Activated gamma-delta T cell (primary cell): ENCODE measurements at places on chromosomes 11 and 22.

GRCh38 chr11:114281388-114281956 lies 14.7 kb upstream of the NNMT start:
- no peak for DNase-seq

DNA sequence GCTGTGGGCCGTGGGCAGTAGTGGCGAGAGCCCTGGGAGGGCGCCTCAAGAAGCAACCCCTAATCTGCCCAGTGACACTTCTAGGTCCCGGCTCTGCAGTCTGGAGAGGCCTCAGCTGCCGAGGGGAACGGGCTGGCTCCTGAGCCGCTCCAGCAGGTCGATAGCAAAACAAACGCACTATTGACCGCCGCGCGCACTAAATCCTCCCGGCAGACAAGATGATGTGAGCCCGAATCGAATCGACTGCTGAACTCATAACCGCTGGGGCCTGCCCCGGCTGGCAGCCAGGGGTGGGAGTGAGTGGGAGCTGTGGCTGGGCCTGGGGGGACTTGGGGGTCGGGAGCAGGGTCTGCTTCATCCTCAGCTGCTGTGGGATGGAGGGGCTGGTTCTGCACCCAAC lies 36.1 kb downstream of the FLRT1 start:
- DNase-seq = no peak

DNA sequence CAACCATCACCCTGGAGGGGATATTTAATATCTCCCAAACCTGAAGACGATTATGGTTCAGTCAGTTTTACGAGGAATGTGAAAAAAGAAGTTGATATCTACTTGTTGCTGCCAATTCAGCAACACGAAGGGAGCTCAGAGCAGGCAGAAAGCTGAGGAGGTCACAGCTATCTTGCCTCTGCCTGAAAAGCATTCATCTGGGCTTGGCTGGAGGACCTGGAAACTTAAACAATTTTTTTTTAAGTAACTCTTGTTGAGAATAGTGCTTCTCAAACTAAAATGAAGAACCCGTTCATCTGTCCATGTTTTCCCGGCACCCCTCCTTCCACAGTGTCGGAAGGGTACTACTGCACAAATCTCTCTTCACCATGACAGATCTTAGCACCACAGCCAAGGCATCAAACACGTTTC lies 98.9 kb downstream of the MICAL3 start:
- DNase-seq = no peak

DNA sequence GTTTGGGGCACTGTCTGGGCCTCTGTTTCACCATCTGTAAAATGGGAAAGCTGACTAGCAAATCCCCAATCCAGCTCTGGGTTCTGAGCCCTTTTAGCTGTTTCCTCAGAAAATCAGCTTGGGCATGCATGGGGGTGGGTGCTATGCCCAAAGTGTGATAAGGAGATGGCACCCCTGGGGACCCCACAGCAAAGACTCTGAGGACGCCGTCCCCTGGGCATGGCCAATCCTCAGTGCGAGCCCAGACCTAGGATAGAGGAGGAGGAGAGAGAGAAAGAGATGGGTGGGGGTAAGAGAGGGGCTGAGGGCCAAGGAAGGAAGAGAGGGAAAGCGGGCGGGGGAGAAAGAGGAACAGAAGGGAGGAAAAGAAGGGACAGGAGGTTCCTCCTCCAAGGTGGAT lies 31.8 kb downstream of the TPBGL start:
- no peak for DNase-seq

DNA sequence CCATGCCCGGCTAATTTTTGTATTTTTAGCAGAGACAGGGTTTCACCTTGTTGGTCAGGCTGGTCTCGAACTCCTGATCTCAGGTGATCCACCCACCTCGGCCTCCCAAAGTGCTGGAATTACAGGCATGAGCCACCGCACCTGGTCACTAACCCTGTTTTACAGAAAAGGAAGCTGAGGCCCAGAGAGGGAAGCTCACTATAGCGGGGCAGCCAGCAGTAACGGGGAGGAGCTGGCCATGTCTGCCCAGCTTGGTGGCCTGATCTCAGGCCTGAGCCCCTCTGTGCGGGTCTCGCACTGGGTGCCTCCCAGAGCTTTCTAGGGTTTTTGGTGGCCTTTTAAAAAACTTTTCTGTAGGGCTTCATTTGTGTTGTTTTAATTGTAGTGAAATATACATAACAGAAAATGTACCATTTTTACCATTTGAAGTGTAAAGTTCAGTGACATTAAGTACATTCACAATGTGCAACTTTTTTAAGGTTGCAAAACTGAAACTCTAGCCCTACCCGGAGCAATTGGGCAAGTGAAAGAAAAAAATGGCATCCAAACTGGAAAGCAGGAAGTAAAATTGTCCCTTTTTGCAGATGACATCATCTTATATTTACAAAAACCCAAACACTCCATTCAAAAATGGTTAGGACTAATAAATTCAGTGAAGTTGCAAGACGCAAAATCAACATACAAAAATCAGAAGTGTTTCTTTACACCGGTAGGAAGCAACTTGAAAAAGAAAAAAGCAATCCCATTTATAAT lies 14.5 kb upstream of the CYTH4 start:
- DNase-seq = no peak

DNA sequence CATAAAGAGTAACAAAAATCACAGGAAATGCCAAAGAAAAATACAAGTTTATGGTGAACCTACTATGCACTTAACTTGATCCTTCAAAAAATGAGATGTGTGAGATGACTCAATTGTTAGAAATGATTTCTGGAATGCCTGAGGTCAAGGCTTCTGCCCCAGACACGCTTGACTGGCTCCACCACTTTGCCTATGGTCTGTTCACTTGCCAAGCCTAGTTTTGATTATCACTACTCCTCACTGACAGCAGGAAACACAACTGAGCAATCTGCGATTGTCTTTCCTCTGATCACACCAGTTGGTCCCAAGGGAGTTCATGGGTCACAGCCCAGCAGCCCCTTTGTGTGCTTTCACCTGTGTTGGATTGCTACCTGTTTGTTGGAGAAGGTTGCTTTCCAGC lies 20.6 kb upstream of the PRDM10 start:
- DNase-seq = no peak

DNA sequence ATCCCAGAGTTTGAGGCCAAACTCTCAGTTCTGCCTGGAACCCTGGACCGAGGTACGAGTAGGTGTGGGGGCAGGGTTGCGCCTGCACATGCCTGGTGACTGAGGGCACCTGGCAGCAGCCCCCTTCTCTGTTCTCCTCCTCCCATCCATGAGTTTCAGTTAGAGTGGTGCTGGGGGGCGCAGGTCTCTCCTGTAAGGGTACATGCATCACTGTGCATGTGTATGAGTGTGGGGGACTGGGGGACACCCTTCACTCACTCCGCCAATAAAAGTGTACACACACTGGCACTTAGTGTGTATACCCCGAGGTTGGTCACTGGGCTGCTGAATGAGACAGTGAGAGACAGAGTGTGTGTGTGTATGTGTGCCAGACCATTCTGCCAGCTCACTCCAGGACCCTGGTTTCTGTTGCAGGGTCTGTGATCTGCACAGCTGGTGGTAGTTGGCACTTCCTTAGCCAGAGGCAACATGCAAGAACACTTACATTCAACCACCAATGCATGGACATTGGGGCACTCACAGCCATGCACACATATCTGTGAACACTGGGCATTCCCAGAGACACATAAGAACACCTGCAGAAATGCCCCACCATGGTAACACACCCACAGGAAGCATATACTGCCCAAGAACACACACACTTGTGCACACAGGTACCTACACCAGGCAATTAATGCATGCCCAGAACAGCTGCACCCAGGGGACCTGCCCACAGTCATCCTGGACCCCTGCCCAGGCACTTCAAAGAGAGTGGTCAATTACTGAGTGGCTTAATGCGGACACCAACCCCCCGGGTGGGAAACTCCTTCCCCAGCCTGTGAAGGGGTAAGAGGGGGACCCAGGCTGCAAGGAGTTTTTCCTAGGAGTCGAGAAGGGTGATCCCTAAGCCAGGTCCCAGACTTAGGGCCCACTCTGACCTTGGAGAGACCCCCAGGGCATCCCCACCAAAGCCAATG lies 1.2 kb upstream of the NRXN2 start:
- DNase-seq = no peak

GRCh38 chr11:128428935-128429334 lies 158.4 kb downstream of the ETS1 start:
- DNase-seq = no peak

- no peak for DNase-seq
These were observed 921 bp downstream of the C1QTNF5 start for GRCh38 chr11:119339589-119340334.

DNA sequence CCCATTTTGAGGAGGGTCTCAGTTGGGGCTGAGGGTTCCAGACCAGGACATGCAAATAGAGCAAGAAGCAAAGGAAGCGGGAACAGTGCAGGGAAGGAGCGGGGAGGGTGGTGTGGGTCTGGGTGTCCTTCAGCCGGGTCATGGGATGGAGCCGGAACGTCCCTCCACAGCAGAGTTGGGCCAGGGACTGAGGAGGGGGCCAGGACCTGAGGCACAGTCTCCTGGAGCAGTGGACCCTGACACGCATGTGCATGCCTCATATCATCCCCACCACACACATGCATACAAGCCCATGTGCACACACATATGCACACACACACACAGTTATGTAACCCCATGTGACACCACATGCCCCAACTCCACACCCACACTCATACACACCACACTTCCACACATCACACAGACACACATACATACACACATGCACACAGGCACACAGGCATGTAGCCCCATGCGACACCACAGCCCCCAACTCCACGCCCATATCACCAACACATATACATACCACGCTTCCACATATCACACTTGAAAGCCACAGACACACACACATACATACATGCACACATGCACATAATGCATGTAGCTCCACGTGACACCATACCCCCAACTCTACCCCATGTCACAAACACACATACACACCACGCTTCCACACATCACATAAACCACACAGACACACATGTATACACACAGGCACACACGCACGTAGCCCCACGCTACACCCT lies 1026.6 kb downstream of the BRD1 start:
- DNase-seq = no peak

DNA sequence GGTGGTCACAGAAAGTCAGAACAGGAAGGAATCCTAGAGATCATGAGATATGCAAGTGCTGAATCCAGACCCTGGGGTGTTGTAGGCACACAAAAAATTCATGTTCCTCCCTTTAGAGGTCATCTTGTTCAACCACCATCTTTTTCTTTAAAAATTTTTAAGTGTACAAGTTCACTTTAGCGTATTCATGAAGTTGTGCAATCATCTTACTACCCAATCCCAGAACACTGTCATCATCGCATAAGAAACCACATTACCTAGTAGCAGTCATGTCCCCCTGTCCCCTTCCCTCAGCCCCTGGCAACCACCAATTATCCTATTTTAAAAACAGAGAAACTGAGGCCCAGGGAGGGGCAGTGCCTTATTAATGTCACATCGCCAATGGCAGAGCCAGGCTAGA lies 20.3 kb upstream of the WNT11 start:
- no peak for DNase-seq

GRCh38 chr22:34975721-34976120 lies 90.2 kb upstream of the ISX start:
- no peak for DNase-seq

- DNase-seq = no peak
These were observed 451.3 kb downstream of the OPCML start for GRCh38 chr11:133081020-133081419.

DNA sequence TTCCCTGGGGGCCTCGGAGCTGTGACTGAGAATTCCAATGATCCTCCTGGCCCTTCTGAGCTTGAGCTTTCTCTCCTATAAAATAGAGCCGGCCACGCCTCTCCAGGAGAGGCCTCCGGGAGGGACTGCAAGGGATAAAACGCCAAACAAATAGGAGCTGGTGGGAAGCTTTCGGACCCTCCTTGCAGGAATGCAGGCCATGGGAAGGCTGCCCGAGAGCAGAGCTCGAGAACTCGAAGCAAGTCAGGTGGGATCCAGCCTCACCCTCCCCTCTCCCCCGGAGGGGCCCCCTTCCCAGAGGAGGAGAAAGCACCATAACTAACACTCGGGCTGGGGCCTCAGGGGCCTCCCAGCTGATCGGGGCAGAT lies 34.6 kb downstream of the FLRT1 start:
- DNase-seq = no peak

- DNase-seq = no peak
These were observed 9.4 kb downstream of the HIPK3 start for GRCh38 chr11:33266393-33267215.

DNA sequence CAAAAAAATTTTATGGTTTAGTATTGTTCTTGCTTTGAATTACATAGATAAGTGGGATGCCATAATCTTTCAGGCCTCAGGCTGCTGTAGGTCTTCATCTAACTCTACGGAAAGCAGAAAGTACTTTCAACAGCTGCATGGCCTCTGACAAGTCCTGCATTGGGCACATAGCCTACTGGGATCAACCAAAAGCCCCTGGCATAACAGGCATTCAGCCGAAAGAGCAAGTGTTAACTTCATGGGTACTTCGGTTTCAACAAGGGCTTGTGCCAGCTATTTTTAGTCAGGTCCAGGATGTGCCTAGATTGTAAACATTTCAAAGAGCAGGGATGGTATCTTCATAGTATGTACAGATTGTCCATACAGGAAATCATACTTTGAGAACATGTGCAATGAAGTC lies 3.1 kb downstream of the SLN start:
- DNase-seq = no peak

DNA sequence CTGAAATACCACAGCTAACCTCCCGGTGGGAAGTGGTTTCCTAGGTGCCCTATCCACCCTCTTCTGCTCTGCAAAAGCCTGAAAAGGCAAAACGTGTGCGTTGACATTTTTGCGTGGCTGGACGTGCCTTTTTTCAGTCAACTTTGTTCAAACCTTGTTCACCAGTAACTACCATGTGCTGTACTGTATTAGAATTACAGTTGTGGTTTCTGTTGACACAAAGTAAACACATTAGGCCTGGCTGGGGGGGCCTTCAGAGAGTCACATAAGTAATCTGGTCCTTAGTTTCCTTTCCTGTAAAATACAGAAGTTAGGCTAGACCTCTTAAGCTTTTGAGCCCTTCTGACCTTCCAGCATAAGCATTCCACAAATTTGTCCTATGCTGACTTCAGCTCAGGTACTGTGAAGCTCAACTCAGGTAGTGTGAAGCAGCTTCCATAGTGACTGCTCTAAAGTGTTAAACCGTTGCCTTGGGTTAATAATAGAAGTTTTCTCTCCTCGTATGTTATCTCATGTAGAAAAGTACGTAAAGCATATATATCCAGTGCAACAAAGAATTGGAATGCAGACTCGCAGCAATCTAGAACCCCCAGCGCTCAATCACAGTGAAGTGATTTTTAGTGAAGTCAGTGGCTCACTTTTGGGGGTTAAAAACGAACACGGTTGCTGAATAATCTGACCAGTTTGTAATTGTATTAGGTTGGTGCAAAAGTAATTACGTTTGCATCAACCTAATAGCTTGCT lies 1.8 kb downstream of the EWSR1 start:
- DNase-seq = no peak

GRCh38 chr22:38868886-38869381 lies 3.1 kb downstream of the CBX6 start:
- DNase-seq = no peak
